Astrocyte (in vitro differentiated cells and primary cell): ENCODE measurements at places on chromosomes 1 and 21.

- DNase-seq, result no peak
Observed at GRCh38 chr21:31666445-31667010, 7.0 kb downstream of the SOD1 start.

GRCh38 chr1:160117709-160118183 is 2.2 kb downstream of the ATP1A2 start:
- no peak for DNase-seq

- DNase-seq, result no peak
Observed at GRCh38 chr1:95386371-95386770, 152.4 kb downstream of the RWDD3 start.

- DNase-seq, result no peak
Observed at GRCh38 chr1:194535369-194535768, 1349.0 kb upstream of the B3GALT2 start.

- DNase-seq, result no peak
Observed at GRCh38 chr1:240524356-240525069, 87.4 kb downstream of the GREM2 start.

GRCh38 chr1:17082761-17083160 is 28.9 kb upstream of the SDHB start:
- DNase-seq, result no peak

GRCh38 chr1:165137551-165138316 is 218.8 kb downstream of the LMX1A start:
- no peak for DNase-seq
